ENCODE measurements at places on chromosomes 2 and 18.

DNA sequence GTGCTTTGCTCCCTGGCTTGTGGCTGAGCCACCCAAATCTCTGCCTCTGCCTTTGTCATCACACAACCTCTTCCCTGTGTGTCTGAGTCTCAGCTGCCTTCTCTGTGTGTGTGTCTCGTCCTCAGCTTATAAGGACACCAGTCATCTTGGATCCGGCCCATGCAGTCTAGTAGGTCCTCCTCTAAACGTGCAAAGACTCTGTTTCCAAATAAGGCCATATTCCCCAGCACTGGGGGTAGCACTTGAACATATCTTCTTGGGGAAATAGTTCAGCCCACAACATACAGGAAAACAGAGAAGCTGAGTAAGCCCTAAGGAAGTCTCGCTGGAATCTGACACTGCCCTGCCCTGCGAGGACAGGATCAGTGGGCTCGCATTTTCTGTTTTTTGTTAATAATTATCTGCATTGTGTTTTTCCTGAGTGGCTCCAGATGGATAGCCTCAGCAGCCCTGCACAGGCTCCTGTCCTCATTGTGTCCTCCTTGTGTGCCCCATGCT lies 42.1 kb downstream of the MTCL1 start:
- no peak for DNase-seq

GRCh38 chr2:190701586-190701985 lies 52.7 kb downstream of the NAB1 start:
- DNase-seq: no peak

GRCh38 chr2:174575124-174575776 lies 22.4 kb downstream of the WIPF1 start:
- no peak for DNase-seq

- no peak for DNase-seq
These were observed 456.3 kb downstream of the ZEB2 start for GRCh38 chr2:144063602-144064001.

DNA sequence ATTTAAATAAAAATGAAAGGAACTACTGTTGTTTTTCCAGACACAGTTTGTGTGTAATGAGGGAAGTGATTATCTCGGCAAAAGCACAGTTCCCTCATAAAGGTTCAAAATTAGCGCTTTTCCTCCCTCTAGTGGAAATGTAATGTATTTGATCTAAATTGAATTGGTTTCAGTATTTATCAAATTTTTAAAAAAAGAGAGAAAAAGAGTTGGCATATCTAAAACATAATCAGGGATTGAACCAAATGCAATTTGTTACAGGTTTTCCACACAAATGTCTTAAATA lies 37.5 kb downstream of the CMPK2 start:
- DNase-seq: no peak

- DNase-seq: no peak
These were observed 15.5 kb upstream of the SRBD1 start for GRCh38 chr2:45626387-45627221.

DNA sequence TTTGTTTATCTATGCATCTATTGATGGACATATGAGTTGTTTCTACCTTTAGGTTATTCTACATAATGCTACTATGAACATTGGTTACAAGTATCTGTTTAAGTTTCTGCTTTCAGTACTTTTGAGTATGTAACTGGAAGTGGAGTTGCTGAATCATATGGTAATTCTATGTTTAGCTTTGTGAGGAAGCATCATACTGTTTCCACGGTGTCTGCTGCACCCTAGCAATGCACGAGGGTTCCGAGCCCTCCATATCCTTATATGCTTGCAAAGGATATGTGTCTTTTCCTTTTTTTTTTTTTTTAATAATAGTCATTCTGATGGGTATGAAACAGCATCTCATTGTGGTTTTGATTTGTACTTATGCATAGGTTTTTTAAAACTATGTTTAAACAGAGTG lies 83.7 kb downstream of the FMNL2 start:
- DNase-seq: no peak

DNA sequence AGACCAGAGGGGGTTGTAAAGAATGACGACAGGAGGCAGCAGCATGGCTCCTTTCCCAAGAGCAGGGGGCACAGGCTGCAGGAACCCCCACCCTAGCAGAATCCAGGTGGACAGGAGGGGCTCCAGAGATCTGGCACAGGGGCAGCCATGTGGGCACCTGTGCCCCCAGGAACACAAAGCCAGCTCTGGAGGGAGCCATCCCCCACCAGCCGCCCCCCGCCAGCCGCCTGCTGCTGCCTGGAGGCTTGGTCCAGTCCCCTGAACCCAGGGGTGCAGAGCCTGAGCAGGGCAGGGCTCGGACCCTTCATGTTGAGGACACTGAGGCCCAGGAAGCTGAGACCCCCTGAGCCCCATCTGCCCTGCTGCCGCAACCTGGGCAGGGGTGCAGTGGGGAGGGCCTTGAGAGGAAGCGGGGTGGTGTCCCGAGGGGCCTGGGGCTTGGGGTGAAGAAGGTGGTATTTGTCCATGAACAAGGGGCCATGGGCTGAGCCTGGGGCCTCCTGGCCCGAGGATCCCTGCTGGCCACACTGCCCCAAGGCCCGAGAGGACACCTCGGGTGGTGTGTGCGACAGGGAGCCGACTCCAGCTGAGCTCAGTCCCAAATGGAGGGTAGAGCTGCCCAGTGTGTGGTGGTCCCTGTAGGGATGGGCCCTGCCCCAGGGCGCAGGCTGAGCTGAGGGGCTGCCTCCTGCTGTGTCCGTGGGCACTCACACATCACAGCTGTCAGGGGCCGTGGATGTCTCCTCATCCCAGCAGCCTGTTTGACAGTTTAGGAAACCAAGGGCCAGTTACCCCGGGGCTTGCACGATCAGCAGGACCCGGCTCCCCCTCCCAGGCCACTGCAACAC lies 39.8 kb upstream of the SNED1 start:
- peak; percentile 71 for DNase-seq

DNA sequence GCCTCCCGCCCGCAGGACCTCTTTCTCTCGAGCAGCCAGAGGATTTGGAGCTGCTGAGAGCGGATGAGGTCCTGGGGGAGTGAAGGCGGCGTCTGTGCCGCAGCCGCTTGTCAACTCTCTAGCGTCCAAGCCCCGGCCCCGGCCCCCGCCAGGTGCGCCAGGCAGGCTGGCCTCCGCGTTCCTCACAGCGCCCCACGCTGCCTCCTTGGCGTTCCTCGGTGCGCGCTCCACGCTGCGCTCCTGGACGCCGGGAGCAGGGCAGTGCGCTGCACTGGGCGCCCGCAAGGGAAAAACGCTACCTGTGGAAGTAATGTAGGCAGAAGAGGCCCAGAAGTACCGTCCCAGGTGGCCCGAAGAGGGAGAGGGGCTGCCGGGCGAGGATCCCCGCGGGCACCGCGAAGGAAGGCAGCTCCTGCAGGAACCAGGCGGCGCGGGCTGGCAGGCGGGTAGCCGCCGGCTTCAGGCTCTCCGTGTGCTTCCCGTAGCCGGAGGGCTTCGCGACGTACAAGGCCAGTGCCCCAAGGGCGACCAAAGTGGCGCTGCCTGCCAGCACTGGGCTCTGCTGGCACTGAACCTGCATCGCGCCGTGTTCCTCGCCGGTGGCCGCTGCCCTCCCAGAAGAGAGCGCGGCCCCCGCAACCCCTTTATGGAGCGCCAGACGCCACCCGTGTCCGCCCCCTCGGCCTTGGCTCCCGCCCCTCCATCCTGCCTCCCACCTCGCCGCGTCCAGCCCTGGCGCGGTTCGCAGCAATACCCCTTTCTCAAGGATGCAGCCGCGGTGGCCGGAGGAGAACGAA lies at the start of gene SRD5A2:
Gene SRD5A2, minus strand, starts transcription at position 618 of the 797 bp plus-strand sequence. Its CDS starts 38 bp downstream, at position 580.
- DNase-seq: no peak

- no peak for DNase-seq
These were observed 53.7 kb upstream of the ARL4C start for GRCh38 chr2:234550511-234551107.

DNA sequence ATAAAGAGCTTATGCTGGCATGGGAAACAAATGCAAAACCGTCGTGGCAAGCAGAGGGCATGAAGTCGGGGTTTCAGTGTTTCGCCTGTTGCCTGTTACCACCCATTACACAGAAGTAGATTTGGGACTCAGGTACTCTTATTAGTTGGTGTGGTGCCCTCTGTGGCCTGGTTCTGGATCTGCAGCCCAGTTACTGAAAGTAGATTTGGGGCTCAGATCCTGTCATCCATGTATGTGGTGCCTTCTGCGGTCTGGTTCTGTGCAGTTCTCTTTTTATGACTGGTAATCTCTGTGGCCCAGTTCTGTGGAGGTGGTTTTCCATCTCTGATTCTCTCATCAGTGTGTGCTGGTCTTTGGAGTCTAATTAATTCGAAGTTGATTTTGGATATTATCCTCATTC lies 45.2 kb downstream of the ADNP2 start:
- no peak for DNase-seq

GRCh38 chr2:198712485-198712884 lies 745.3 kb downstream of the SATB2 start:
- DNase-seq: no peak

- peak; percentile 76 for DNase-seq
These were observed 143.5 kb downstream of the TGIF1 start for GRCh38 chr18:3593381-3593903.

GRCh38 chr18:48222118-48222517 lies 187.1 kb downstream of the ZBTB7C start:
- DNase-seq: no peak

DNA sequence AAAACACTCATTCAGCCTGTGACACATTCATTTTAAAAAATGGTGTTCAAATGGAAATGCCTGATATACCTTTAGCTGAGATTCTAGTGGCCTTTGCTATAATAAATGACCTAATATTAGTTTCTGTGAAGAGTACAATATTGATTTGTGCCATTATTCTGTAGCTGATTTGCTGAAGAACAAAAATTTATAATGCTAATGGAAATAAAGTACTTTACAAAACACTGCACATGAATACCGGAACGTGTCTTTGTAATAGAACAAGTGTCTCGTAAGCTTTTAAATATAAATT lies 138.7 kb downstream of the WDR7 start:
- no peak for DNase-seq

DNA sequence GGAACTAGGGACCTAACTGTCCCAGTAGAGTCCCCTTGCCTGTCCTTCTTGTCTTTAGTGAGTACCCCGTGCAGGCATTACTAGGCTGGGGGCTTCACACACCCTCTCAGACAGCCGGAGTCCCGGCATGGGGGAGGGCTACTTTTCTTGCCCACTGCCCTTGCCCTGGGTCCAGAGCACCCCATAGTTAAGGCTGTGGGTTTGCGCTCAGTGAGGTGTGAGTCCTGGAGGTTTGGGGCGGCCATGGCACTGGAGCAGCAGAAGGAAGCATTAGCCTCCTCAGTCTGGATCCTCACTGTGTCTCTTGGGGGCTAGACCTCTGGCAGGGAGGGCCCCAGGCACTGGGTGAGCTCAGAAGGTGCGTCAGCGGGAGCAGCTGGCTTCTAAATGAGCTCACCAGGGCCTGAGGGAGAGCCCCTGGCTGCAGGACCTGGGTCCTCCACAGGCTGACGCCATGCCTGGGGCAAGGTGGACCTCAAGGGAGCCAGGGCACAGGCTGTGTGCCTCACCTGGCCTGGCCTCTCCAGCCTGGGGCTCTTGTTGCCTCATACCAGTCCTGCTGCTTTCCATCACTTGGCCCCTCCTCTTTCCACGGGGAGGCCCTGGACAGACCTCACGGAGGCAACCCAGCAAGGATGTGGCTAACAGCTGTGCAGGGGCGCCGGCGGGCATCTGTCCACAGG lies 27.4 kb downstream of the HS6ST1 start:
- no peak for DNase-seq

- DNase-seq: no peak
These were observed 18.9 kb upstream of the CNNM3 start for GRCh38 chr2:96797066-96797625.

DNA sequence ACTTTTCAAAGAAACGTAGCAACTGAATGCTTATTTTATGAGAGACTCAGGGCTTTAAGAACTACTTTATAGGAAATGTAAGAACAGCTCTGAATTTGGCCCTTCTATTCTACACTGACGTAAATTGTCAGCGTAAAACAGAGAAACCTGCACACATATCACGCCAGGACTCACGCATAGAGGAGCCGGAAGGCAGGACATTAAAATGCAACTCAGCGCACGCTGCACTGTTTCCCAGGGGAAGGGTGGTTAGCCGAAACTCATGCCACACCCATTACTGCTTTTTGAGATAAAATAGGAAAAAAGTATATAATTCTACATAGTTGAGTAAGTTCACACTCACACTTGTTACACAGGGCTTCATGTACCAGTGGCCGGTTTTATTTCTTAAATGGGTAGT lies 7.4 kb downstream of the TUBB6 start:
- no peak for DNase-seq

- no peak for DNase-seq
These were observed 36.0 kb downstream of the PCBP1 start for GRCh38 chr2:70123051-70123828.

DNA sequence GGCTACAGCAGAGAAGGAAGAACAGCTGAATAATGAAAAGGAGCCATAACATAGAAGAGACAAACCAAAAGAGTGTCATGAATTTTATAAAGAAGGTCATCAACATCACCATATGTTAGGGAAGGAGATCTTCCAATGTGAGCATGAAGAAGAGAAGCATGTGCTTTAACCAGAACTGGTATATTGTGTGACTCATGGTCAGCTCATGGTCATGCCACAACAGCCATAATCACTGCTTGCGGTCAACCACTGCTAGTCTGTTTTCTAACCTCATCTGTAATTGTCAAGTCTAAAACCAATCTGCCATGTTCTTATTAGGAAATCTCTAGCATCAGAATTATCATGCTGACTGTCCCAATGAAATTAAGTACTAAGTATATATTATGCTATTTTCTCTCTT lies 204.1 kb upstream of the VRK2 start:
- no peak for DNase-seq

GRCh38 chr2:234705108-234705507 lies 208.2 kb upstream of the ARL4C start:
- DNase-seq: no peak

- DNase-seq: no peak
These were observed 293.8 kb downstream of the CYP26B1 start for GRCh38 chr2:71853858-71854257.

GRCh38 chr2:100781009-100781325 lies 39.0 kb upstream of the NPAS2 start:
- DNase-seq: no peak

DNA sequence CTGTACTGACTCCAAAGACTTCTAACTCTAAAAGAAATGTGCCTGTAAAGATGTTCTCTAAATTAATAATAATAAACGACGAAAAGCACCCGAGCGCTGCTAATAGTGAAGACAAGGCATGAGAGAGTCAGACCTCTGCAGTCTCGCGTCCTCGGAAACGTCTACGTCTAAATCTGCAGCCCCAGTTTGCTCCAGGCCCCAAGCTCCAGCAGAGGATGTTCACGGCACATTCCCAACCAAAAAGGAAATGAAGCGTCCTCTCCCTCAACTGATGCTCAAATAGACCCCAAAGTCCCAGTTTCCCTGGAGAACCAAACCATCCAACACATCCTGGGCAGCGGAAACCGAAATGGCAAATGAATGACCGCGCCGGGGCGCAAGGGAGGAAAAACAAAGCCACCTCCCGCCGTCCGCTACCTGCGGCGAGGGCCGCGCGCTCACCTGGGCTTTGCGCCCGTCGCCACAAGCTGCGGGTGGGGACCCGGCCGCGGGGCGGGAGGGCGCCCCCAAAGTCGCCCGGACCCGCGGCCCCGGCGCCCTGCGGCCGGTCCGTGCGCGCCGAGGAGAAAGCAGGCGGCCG lies 47.1 kb upstream of the CCDC150 start:
- DNase-seq: peak; percentile 77

- DNase-seq: peak; percentile 55
These were observed 94.3 kb upstream of the TEX51 start for GRCh38 chr2:126804347-126804746.

All from cardiac septum (tissue), 1 donor.